ENCODE measurements at places on chromosomes 6 and 20.

- ATAC-seq: no peak
These were observed 553.0 kb upstream of the ADGRB3 start for GRCh38 chr6:68082086-68082485.

DNA sequence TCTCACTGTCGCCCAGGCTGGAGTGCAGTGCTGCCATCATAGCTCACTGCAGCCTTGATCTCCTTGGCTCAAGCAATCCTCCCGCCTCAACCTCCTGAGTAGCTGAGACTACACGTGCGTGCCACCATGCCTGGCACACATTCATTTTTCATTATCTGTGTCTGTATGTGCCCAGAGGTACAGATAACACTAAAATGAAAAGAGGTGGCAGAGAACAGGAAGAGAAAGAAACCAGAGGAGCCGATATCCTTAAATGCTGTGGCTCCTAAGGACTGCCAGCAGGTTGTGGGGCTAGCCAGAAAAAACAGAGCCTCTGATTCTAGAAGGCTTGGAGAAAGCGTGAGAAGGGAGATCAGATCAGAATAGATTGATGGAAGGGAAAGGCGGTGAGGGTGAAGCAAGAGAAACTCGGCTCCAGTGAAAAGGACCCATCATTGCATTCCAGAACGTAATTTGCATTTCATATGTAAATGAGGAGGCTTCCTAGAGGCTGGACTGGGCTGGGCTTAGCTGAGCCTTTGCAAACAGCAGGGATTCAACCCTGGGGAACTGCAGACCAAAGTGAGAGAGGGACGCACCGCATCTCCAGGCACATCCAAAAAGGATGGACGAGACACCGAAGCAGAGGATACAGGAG lies 64.2 kb downstream of the GCNT2 start:
- no peak for ATAC-seq

DNA sequence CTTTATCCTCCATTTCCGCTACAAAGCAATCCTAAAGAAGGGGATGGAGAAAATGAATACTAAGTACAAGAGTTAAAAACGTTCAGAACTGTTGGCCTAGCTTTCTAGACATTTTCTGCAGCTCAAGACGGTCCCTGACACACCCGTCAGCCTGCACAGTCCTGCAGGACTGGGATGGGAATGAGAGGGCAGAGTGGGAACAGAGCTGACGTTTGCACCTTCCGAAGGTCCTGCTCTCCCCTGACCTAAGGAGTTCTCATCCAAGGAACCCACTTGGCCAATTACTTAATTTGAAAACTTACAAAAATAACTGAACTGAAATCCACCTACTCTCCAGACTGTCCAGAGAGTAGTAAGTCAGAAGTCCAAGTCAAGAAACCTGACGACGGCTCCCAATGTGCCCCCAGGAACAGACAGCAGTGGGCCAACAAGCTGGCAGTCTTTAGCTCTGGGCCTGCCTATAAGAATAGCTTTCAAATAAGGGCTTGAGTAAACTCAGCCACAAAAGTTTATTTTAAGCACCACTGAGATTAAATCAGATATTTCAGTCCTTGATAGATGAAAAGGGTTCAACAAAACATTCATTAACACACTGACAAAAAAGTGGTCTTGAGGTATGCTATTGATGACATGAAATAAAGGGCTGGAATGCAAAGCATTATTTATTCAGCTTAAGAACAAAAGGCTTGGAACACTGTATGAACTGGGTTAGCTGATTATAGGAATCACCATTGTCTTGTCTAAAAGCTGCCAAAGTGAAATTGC lies 76.8 kb downstream of the CNKSR3 start:
- ATAC-seq: no peak

DNA sequence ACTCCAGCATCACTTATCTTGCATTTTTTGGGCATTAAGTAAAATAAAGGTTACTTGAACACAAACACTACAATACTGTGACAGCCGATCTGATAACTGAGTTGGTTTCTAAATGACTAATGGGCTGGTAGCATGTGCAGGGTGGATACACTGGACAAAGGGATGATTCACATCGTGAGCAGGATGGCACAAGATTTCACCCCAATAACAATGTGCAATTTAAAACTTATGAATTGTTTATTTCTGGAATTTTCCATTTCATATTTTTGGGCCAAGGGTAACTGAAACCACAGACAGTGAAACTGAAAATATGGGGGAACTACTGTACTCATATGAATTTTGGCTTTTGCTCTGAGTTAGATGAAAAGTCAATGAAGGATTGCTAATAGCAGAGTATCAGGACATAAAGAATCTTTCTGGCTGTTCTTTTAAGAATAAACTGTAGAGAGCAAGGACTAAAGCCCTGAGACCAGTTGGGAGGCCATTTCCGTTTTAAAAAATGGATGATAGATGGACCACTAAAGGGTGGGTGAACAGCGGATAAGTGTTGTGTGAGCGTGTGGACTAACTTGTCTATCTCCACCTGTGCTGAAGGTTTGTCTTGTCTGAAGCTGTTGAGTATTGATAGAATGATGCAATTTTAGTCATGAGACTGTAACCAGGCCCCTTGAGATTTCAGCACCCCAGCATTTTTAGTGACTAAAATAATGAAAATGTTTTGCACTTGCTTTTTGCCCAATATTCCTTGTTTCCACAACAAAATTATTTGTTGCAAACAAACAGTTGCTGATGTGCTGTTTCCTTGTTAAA lies 8.2 kb downstream of the SPINT3 start:
- ATAC-seq: peak; percentile 61

DNA sequence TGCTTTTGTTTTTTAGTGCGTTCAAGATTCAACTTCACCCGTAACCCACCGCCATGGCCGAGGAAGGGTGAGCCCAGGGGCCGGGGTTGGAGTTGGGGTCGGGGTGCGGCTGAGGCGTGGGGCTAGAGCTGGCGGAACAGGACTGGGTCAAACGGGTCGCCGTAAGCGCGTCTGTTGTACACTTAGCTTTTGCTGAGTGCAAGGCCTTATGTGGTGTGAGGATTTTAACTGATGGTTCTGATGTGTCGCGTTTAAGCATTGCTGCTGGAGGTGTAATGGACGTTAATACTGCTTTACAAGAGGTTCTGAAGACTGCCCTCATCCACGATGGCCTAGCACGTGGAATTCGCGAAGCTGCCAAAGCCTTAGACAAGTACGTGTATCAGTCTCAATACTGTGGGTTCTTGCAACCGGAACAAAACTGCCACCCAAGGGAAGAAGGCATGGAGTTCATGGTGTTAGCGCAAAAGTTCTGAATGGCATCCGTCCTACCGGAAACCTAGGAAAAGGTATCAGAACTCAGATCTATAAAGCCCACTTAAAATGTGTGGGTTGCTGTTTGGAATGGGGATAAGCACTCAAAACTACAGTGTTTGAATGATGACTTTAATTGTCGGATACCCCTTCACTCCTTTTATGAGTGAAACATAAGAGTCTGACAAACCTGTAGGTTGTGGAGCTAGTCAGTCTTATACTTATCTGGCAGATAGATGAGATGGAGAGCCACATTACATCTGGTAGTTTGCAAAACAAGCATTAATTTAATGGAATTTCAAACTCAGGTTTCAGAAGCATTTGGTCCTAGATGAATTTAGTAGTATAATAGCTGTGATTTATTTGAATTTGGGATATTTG lies 574 bp downstream of the RPS12 start:
- peak; percentile 14 for ATAC-seq

DNA sequence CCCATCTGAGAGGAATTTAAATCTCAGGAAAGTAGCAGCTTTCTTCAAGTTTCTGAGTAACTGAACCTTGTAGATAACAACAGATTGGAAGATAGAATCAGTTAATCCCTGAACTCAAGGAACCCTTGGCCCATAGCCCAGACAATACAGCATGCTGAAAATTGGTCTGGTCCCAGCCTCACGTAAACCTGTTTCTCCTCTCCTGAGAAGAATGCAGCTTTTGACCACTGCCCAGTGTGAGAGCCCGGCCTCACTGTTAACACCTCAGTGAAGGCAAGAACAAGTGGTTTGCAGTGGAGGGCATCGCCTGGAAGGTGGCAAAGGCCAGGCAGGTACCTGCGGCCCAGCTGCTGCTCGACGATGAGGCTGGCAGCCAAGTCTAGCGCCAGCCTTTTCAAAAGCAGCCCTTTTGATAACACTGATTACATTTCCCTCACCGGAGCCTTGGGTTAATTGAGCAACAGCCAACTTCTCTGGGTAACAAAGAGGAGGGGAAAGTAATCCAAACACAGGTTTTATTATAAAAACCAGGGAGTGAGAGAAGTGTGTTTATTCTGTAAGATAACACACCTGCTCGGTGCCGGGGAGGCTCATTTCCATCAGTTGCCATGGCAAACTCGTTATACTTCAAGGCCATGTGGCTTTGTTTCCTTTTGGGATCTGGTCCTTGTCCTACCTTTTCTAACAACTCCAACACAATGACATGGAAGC lies 54.0 kb downstream of the TRAF3IP2 start:
- ATAC-seq: peak; percentile 40

DNA sequence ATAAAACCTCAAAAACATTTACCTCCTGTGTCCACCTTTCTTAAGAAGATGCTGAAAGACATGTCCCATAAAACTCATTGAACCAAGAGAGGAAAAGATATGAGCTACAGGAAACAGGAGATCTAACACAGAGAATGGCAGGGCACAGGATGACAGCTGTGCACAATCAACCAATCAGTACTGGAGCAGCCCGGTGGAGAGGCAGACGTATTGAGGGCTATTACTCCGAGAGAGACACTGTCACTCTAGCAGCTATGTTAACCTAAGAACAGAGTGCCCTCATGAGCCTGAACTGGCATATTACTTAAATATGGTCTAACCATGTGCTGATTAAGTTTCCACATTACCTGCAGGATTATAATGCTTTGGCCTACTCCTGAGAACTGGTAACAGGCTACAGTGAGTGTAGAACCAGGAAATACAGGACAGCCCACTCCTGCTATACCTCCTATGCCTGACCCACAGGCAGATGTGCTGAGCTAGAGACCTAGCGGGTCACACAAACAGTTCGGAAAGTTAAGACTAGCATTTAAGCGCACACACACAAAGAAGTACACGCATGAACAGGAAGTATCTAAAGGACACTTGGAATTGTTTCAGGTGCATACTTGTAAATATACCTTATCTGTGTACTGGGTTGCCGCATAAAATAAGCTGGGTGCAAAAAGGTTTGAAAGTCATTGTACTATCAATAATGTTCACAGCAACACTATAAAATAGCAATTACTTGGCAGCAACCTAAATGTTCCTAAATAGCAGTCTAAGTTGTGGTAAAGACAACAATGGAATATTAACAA lies 199.3 kb upstream of the SHLD1 start:
- ATAC-seq: no peak

DNA sequence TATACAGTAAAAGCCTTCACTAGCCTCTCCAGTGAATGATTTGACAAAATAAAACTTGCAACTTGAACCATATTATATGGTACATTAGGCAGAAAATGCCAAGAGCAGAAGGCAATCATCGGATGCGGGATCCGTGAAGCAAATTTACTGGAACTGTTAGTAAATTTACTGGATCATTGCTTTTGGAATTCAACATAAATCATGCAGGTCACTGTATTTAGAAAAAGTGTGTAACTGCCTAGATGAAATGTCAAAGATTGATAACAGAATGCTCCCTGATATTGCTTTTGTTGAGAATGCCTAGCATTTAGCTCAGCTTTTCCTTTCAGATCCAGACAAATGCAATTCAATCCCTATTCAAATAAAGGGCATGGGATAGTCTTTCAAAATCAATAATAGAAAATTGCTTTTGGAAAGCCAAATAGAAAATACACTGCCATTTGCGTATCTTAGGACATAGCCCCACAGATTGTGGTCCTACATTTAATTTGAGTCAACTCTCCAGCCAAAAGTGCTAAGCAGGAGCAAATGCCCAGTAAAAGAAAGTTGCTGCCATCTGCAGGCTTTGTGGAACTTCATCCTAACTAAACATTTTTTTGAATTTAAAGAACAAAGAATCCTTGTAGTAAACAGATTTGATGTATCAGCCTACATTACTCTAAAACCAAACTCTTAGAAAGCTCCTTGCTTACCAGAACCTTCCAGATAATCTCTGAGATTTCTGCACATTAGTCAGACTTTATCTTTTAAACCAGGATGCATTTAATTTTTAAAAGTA lies 109.5 kb upstream of the HSF2 start:
- no peak for ATAC-seq
